ENCODE measurements at places on chromosomes 6 and 20.

- no peak for DNase-seq
These were observed 52.2 kb downstream of the MANEA start for GRCh38 chr6:95629551-95629950.

DNA sequence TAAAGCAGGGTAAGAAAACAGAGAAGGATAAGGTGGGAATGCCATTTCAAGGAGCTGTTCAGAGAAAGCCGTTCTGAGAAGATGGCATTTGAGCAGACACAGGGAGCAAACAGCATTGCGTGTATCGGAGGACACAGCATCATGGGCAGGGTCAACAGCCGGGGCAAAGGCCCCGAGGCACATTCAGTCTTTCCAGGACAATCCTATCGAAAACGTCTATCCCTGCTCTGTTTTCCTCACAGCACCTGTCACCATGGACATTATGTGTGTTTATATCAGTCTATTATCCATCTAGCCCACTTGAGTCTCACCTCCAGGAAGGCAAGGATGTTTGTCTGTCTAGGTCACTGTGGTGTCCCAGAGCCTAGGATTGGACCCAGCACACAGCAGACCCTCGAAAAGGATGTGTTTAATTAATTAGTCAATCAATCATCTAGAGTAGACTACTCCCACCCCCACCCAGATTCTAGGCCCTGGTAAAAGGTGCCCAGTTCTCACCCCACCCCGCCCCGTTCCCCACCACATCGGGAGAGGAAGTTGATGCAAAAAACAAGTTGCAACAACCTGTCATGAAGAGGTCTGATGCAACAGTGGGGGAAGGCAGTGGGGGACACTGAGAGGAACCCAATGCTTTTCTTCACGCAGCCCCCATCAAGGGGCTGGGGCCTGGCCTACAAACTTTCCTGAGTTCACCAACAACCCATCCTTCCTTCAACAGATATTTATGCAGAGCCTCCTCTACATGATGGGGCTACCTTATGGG lies 66.6 kb downstream of the PREX1 start:
- DNase-seq = no peak

DNA sequence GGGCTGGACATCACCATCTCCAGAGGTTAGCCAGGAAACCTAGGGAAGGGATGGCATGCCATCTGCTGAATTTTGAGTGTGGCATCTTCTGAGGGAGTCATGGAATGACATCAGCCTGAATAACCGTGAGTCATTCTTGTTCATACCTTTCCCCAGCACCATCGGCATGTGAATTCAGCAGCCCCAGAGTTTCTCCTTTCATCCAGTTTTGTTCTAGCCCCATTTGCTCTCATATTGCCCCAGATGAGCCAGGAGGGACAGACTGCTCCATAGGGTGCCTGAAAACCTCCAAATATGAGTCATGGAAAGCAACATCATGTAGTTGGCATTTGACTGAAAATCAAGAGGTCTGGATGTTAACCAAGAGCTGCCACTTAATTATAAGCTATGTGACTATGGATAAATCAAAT lies 219.2 kb upstream of the SGK1 start:
- no peak for DNase-seq

GRCh38 chr6:2899596-2899995 lies 3.5 kb downstream of the SERPINB9 start:
- DNase-seq = no peak

DNA sequence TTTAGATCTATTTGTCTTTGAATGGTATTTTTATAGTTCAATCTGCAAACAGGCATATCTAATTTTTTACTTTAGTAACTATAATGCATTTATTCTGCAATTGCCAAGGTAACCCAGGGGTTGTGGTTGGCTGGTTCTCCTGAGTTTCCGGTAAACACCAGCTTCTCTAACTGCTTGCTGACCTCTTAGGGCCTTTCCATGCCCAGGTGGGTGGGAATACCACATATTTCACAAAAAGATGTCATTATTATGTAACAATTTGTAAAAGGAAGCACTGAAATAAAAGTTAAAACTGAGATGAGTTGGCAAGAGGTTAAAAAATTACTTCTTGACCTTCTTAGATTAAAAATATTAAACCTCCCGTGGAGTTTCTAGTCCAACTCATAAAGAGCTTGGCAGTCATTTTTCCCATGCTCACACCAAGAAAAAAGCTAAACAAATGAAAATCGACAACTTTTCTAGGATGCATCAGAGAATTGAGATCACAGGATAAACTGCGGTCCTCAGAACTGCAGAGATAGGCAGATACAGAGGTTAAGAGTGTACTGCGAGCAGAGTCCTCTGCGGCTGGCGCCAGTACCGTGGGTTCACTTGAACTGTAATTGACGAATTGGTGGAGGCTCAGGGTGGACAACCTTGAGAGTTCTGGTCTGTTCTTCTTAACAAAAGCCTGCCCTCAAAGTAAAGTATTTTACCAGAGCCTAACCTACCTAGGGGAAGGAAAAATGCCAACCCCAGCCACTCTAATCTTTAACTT lies 2.2 kb upstream of the VNN1 start:
- no peak for DNase-seq

DNA sequence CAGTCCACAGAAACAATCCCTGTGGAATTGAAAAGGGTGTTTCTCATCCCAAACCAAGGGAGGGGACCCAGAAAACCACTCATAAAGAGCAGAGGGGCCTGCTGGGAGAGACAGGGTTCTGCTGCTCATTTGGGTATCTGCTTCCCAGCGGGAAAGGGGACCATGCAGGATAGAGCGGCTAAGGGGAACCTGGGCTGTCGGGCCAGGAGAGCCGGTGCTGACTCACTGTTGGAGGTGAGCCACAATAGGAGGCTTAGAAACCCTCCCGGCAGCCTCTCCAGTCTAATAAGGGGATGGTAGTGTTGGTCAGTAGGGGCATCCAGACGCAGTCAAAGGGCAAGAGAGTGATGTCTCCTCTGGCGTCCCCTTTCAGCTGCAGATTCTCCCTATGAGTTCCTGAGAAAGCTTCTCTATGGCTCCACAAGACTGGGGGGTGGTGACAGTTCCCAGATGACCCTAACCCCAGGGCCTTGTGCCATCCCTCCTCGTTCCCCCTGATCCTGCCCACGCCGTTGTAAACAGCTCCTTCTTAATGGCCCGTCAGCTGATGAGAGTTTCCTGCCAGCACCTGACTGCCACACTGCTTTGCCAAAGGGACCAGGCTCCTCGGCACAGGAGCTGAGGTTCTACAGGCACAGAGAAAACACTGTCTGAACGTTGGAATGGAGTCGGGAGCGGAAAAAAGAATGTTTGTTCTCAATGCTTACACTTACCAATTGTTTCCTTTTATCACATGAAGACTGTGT lies 646.1 kb upstream of the DEFB115 start:
- peak; percentile 53 for DNase-seq

GRCh38 chr20:12040261-12040660 lies 122.6 kb downstream of the BTBD3 start:
- DNase-seq = no peak

GRCh38 chr6:27290065-27290849 lies 21.8 kb downstream of the POM121L2 start:
- no peak for DNase-seq

- no peak for DNase-seq
These were observed 159.2 kb downstream of the MTFR2 start for GRCh38 chr6:136090929-136091328.

DNA sequence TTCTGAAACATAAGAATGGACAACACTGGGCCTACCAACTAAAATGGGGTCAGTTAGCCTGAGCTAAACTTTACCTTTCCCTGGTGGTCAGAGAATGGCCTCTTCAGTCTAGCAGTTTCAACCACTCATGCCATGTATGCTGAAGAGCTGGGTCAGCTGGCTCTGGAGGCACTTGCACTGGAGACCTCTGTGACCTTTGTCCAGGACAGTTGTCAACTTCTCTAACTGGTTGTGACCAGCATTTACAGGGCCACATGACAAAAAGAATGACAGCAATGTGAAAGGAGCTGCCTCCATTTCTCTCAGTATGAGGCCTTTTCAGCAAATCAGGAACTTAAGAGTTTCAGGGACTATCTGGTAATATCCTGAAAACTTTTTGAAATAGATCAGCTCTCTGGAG lies 59.9 kb upstream of the TMEM30A start:
- DNase-seq = no peak

GRCh38 chr20:60695226-60696000 lies 556.6 kb upstream of the CDH4 start:
- no peak for DNase-seq

DNA sequence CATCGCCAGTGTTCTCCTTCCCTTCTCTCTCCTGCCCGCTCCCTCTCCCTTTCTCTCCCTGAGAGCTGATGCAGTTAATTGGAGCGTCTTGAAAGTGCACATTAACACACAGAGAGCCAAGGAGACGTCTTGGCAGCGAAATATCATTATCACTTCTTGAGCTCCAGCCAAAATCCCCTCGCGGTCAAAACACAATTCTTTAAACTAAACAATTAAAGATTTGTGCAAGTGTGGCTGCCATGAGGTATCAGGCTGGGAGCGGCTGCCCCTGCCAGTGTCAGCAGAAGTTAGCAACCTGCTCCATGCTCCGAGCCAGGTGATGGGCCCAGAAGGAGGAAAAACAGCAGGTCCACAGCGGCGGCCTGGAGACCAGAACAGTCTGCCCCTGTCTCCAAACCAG lies 100.9 kb upstream of the FOXP4 start:
- no peak for DNase-seq

GRCh38 chr6:20213271-20213798 lies 1.1 kb upstream of the MBOAT1 start:
- DNase-seq = no peak

DNA sequence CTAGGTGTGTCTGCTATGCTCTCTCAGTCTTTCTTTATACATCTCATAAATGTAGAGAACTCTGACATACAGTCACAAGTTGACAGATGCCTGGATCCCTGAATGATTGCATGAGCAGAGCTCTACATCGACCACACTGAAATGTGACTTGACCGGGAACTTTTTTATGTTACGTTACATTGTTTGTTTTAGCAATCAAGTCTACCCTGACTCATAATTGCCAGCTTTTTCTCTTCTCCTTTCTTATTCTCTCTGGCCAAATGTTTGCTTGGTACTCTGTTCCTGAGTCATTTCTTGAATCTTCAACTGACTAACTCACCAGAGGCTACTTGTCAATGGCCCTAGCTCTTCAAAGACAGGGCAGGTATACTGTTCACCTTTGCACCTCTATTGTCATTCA lies 213.6 kb upstream of the DTNBP1 start:
- no peak for DNase-seq

GRCh38 chr6:37287519-37288157 lies 29.7 kb upstream of the TMEM217 start:
- no peak for DNase-seq

DNA sequence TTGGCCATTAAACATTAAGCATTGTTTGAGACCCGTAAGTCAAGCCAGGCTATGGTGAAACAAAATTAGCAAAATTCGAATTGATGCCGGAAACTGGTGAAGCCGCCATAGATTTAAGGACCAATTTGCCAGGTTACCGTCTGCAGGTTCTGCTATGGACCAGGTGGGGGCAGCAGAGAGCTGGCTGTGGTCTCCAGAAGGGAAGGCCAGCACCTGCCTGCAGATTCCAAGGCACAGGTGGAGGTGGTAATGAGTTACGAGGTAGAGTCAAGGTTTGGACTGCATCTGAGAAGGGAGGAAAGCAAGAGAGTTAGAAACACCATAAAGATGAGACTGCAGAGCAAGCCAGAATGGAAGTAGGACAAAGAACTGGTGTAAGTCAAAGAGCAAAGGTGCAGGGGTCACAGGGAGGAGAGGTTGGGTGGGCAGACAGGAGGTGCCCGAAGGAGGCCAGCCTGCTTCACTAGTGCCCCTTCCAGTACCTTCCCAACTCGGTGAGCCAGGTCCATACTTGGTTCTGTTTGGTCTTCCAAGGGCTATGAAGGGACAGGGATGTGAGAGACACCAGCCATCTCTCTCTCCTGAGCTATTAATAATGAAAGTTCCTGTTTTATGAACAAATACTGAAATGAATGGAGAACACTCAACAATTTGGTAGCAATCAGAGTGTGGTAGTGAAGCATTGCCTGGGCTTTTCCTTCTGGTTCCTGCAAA lies 131.6 kb upstream of the ESR1 start:
- no peak for DNase-seq

GRCh38 chr6:45924763-45925342 lies 90.8 kb downstream of the CLIC5 start:
- no peak for DNase-seq

DNA sequence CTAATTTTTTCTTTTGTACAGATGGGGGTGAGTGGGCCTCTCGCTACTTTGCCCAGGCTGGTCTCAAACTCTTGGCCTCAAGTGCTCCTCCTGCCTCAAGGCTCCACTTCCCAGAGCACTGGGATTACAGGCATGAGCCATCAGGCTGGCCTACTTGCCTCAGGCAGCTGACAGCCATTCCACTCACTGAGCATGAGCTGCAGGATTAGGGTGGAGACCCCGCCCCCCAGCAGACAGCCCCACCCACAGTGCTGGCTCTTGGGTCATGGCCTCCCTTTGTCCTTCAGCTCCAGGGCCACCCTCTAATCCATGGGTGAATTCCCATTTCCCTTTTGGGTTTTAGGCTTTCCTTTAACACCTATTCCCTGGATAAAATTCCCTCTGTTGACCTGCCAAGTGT lies 82.1 kb downstream of the BFSP1 start:
- no peak for DNase-seq

- DNase-seq = no peak
These were observed 4.2 kb upstream of the ZDHHC14 start for GRCh38 chr6:157376706-157377230.

- DNase-seq = no peak
These were observed 4.4 kb downstream of the PARD6B start for GRCh38 chr20:50735813-50736212.

- DNase-seq = no peak
These were observed 54.3 kb downstream of the RWDD2A start for GRCh38 chr6:83247471-83247870.

DNA sequence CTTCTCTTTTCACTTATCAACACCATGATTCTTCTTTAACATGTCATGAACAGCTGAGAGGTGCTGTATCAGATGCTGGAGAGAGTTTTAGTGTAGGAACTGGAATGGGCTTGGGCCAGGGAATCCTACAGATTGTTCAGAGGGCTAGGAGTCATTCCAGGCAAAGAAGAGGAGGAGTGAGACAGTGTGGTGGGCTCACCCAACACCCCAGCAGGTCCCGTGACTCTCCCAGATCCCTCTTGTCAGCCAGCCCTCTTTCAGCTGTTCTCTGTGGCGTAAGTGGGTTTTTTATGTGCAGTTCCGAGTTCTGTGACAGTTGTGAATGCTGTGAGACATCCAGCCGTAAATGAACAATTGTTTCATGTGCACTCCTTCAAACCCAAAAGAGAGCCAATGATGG lies 31.4 kb upstream of the CEP162 start:
- DNase-seq = no peak

- DNase-seq = no peak
These were observed 12.2 kb upstream of the ANKEF1 start for GRCh38 chr20:10022625-10023024.

DNA sequence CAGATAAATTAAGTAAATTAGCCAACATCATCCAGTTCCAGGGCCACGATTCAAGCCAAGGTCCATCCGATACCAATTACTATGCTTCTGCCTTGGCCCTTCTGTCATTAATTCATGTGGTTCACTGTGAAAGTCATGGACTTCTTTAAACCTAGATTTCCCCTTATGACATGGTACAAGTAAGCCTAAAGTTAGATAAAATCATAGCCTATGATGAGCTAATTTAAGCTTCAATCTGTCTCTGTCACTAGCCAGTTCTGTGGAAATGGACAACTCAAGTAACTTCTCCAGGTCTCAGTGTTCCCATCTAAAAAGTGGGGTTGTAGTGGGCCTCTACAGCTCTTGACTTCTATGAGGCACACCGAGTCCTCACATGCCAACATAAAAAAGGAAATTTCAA lies 225.5 kb upstream of the MARCKS start:
- DNase-seq = no peak
